Globus pallidus (tissue), 1 donor: ENCODE measurements at places on chromosomes 16 and 17.

DNA sequence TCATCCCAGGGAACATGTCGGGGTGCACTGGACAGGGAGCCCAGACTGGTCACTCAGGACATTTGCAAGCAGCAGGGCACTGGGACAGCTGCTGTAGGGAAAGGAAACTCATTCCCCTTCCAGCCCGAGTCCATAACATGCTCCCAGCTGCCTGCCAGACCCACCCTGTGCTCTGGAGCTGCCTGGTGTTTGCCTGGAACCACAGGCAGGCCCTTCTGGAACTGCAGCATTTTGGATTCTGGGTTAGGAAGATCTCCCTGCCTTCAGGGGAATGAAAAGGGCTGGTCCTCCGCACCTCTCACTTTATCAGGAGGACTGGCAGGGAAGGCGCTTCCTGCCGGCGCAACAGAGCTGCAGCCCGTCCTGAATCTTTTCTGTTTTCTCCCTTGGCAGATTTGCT is 41.2 kb downstream of the MEAK7 start:
- no peak for DNase-seq

DNA sequence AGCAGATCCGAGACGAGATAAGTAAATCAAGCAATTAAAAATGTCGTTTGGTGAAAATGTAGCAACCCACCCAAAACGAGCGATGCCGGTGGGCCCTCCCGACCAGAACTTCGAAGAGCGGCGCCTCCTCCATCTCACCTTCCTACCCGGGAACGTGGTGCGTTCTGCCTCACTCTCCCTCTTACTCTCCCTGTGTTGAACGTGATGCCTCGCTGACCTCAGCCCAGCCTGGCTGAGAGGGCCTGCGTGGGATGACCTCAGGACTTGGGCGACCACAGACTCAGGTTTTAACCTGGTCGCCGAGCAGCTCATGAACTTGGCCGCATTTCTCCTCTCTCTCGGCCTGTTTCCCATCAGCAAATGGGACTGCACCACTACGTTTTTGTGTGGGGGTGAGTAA is 69.7 kb upstream of the RPL38 start:
- DNase-seq, result no peak

- no peak for DNase-seq
Measured at GRCh38 chr17:1126801-1127550, 52.8 kb downstream of the ABR start.

GRCh38 chr17:61455324-61456060 is 3.3 kb downstream of the TBX4 start:
- no peak for DNase-seq

DNA sequence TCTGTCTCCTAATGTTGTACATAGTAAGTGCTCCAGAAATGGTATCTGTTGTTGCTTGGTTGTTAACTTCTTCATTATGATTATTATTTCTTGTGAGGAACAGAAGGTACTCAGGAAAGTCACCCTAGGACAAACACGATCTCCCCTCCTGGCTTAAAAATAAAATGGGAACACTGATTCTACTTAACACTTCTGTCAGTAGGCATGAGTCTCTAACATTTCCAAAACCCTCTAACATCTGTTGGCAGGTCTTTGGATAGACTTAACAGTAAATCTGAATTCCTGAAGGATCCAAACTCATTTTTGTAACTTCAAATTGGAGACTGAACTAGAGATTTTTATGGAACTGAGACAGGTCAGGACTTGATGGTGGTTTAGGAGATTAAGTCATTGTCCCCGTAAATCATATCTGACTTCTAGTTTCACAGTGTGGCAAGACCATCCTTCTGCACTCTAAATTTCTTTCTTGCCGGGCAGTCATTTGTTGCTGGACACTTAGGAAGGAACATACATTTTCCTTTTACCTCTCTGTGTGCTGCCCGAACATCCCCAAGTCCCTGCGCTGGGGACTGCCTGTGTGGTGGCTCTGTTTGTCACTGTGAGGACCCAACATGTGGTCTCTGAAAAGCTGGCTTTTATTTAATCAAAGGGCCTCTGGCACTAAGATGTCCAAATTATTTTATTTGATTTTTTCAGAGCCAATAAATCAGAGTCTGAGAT is 149.9 kb downstream of the NPIPB5 start:
- no peak for DNase-seq

- no peak for DNase-seq
Measured at GRCh38 chr17:75063626-75064025, 16.6 kb downstream of the KCTD2 start.

- DNase-seq, result no peak
Measured at GRCh38 chr16:86222965-86223551, 287.3 kb upstream of the FOXF1 start.

DNA sequence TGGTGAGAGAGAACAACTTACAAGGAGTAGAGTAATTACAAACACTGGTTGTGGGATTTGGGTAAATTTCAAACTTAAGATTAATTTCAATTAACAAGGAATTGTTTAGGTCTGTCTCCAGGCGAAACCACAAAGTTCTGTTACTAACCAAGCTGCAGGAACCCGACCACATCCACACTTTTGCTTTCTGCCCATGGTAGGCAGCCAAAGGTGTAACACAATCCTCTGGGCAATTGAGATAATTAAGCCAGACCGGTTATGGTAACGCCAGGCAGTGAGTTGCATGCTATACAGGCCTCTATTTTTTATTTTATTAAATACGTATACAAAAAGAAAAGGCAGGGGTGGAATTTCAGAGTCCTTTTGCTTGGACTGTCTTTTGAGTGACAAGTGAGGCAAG is 12.0 kb downstream of the KCNJ2 start:
- no peak for DNase-seq

GRCh38 chr17:50043290-50044148 is 12.4 kb upstream of the ITGA3 start:
- no peak for DNase-seq

DNA sequence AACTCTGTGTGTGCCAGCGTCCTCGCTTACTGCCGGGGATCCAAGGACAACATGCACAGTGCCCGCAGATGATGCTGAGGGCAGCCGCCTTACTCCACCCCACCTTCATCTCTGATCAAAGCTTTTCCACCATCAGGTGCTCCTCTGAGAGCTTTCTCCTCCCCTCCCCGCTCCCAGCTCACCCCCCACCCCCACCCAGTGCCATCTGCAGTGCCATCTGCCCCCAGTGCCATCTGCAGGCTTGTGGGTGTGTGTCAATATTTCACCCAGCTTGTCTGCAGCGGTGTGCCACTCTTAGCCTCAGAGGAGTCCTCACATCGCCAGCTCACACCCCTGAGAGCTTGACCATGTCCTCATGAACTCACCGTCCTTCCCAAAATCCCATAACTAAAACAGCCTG is 98.2 kb upstream of the NOL11 start:
- no peak for DNase-seq

- DNase-seq, result no peak
Measured at GRCh38 chr16:56667581-56668571, at the start of gene MT1G. TSS of gene MT1G (minus strand) at chr16:56668065. CDS start at chr16:56667993, 72 bp downstream.

DNA sequence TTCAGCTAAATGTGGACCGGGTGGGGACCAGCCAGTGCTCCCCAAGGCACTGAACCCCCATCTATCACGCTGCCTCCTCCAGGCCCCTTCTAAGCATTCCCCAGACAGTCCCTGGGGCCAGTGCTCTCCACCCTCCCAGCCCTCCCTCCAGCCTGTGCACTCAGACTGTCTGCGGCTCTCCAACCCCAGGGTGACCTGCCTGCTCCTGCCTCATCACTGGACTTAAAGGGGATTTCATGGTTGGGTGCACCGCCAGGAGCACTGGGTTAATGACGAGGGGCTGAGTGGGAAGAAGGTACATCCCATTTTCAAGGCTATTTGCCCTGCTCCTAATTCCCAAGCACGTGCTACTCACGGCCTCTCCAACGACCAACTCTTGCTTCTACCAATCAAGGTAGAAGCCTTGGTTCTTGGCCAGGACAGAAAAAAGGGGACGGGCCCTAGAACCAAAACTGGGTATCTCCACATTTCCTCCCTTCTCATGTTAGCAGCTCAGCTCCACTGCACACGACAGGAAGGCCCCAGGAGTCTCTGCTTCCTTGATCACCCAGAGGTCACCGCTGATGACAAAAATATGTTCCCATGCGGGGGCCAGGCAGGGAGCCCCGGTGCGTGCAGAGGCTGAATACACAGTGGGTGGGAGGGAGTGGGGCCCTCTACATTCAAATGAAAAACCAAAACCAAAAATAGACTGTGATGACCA is 3.5 kb upstream of the ABR start:
- no peak for DNase-seq

DNA sequence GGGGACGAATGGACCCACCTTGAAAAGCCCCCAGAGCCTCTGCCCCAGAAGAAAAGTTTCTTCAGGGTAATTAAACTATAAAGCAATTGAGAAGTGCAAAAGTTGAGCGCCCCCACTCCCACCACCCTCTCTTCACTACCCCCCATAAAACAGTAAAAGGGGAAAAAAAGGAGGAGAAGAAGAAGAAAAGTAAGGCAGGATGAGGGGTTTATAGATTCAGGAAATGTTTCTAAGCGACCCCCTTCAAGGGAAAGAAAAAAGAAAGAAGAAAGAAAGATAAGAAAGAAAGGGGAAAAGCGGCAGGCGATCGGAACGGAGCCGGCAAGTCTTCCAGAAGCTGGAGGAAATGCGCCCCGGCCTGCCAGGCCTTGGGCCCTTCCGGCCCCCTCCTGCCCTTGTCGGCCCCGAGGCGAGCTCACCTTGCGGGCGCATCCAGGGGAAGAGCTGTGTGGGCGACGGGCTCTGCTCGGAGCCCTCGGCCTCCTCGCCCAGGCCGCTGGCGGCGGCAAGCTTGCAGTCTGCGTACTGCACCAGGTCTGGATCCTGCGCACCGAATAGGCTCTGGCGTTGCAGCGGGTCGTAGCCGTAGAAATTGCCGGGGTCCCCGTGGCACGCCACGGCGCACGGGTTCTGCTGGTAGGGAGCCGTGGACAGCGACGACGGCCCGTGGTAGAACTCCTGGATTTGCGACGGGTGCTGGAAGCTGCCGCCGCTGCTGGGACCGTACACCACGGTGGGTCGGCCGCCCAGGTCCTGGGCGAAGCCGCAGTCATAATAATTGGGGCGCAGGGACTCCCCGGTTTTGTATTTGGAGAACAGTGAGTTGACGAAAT is 1.0 kb downstream of the HOXB8 start:
- no peak for DNase-seq

GRCh38 chr16:4407543-4408322 is 8.7 kb downstream of the CORO7 start:
- DNase-seq, result no peak

- DNase-seq, result no peak
Measured at GRCh38 chr16:68506331-68507053, 32.6 kb upstream of the ZFP90 start.

GRCh38 chr17:83104577-83105505 is 25.4 kb downstream of the METRNL start:
- DNase-seq, result no peak

DNA sequence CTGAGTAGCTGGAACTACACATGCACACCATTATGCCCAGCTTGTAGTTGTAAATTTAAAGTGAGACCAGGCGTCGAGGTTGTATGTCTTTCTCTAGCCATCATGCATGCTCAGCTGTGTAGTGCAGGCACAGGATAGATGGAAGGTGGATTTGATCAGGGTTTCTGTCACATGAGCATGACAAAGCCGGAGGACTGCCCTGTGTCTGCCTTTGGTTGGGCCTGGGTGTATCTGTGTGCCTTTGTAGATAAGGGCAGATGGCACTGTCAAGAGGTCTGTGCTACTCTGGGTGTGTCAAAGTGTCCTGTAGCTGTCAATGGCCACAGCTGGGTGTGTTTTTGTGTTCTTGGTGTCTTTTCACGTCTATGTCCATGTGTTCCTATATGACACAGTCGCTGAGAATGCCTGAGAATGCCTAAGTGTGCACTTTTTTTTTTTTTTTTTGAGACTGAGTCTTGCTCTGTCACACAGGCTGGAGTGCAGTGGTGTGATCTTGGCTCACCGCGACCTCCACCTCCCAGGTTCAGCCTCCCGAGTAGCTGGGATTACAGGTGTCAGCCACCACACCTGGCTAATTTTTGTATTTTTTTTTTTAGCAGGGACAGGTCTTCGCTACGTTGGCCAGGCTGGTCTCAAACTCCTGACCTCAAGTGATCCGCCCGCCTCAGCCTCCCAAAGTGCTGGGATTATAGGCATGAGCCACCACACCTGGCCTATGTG is 4.1 kb upstream of the NAGS start:
- DNase-seq, result no peak

- DNase-seq, result no peak
Measured at GRCh38 chr16:56207421-56207820, 16.1 kb downstream of the GNAO1 start.

DNA sequence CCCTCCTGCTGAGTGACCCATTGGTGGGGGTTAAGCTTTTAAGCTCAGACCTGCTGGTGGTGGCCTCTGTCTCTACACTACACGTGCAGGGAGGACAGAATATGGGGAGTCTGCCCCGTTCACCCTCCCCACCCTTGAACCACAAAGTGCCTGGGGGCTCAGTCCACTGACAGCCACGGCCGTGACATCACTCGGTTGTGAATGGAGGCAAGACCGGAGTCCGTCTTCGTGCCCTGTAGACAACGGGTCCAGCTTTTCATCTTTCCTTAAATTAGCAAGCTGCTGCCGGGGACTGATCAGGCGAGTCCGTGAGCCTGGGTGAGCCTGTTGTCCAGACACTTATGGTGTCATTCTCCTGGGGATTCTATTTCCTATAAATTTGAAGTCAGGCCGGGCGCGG is 67.4 kb downstream of the CRISPLD2 start:
- no peak for DNase-seq

- DNase-seq, result no peak
Measured at GRCh38 chr16:53445534-53445933, 11.3 kb downstream of the RBL2 start.

DNA sequence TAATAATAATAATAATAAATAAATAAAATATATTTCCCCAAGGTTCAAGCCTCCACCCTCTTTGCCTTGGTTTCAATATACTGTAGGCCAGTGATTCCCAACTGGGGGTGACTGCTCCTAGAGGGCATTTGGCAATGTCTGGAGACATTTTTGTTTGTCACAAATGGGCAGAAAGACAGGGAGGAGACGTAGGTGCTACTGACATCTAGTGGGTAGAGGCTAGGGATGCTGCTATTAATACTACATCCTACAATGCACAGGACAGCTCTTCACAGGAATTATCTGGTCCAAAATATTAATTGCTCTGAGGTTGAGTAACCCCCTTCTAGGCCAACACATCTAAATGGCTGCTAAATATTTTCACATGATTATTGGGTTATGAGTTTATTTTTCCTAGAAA is 12.8 kb upstream of the PRR14 start:
- DNase-seq, result no peak

DNA sequence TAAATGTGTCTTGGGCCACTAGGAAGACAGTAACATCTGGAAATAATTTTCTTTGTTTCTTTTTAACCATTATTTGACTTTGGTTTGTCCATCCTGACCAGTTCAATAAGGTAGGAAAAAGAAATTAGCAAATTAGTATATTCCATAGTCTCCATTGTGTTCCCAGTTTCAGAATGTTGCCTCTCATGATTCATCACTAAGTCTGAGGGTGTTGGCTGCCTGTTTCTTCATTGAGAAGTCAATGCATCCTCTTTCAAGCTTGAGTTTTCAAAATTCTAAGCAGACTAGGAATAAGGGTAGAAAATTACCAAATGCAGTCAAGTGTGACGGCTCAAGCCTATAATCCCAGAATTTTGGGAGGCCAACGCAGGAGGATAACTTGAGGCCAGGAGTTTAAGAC is 41.9 kb downstream of the ZFHX3 start:
- DNase-seq, result no peak
